ENCODE measurements at places on chromosomes 2 and 18. TPM values are rescaled to one million over a fixed set of nuclear protein-coding genes. Genes with fewer than 3 reads are reported as not detected.

Gene NOL4
- total RNA-seq = 0.37 TPM

Gene PROM2
- total RNA-seq = 0.06 TPM

Gene STARD7
- 67.1 TPM for total RNA-seq

Gene SANBR
- total RNA-seq = 3.0 TPM

Gene CCDC74B
- total RNA-seq = not detected

Gene FABP1
- 1,933 TPM for total RNA-seq

Gene CNDP1
- 61.4 TPM for total RNA-seq

Gene C2orf72
- 76.0 TPM for total RNA-seq

Gene APCDD1
- 0.63 TPM for total RNA-seq

Gene CD207
- total RNA-seq = not detected

Gene RIT2
- total RNA-seq = not detected

Gene COL4A3
- 0.32 TPM for total RNA-seq

Gene SLC4A3
- total RNA-seq = not detected

DNA sequence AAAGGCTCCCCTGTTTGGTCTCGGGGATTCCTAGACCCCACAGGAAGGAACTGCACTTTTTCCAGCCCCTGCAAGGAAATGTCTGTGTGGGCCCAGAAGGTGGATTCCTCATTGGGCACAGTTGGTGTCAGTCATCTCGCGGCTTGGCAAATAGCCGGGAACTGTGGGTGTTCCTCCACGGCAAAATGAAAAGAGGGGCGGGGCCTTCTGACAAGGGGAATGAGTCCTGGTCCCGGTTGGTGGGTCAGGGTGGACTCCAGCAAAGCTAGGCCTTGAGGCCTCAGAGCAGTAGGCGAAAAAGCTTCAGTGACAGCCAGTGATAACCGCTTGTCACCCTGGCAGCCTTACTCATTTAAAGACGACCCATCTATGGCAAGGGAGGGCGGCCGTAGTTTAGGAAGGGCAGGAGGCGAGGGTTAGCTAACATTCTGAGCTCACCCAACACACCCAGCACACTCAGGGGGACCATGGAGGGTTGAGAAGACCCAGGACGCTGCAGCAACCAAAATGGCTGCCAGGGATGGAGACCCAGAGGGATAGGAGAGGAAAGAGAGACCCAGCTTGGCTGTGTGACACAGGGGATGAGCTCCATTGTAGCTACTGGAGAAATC is 16.5 kb downstream of the SLC4A3 start:
- H3K4me1 ChIP-seq = no peaks in the 10 kb centered on the region
- no peaks in the 10 kb centered on the region for H3K36me3 ChIP-seq
- no peak for DNase-seq
- no peak overlapping the region for H3K4me3 ChIP-seq
- no peak overlapping the region for H3K27ac ChIP-seq

DNA sequence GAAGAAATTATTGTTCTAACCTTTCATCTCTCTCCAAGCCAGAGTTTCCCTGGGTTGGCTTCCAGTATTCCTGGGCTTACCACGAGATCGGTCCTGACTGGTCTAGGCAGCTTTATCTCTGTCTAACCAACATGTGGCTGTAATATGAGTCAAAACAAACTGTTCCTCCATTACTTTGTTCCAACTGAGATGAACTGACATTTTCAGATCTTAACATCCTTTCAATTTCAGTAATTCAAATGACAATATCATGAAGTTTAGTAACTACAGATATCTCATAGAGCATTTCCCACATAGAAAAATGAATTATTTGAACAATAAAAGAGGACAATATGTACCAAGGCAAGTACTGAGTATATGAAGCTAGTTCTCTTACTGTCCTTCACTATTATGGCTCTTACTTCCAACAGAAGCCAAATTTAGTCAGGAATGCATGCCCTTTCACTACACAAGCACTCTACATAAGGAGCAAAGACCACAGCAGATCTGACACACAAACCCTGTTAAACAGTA is 15.5 kb downstream of the SLC25A12 start:
- no peaks in the 10 kb centered on the region for H3K36me3 ChIP-seq
- H3K4me3 ChIP-seq = no peak overlapping the region
- no peaks in the 10 kb centered on the region for H3K27me3 ChIP-seq
- no peaks in the 10 kb centered on the region for H3K4me1 ChIP-seq
- H3K27ac ChIP-seq = no peak overlapping the region
- no peak for DNase-seq

DNA sequence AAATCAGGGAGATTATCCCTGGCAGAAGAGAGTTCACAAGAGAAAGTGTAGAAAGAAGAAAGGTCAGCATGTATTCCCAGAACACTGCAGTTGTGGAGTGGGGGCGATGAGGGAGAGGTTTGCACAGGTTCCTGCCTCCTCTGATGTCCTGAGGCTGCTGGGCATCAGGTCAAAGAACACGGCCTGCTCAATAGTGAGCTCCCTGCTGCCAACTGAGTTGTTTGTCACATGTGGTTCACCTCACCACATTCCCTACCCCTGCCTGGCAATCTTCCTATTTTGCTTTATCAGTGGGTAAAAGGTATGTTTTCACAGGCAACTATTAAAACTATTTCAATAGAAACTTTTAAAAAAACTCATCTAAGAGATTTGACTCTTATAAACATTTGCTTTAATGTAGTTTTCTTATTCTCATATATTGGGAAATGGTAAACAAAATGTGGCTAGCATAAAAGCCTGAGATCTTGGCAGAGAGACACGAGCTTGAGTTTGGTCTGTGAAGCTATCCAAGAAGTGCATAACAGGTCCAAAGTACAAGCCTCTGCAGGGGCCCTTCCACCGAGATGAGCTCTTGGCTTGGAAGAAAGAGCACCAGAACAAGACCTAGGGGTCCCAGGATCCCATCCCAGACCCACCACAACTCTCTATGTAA is 123.9 kb upstream of the SRD5A2 start:
- H3K27me3 ChIP-seq = no peaks in the 10 kb centered on the region
- peak; percentile 91 for DNase-seq
- no peak overlapping the region for H3K4me3 ChIP-seq
- no peaks in the 10 kb centered on the region for H3K36me3 ChIP-seq

GRCh38 chr2:42879913-42880737 is 87.7 kb upstream of the HAAO start:
- no peaks in the 10 kb centered on the region for H3K27me3 ChIP-seq
- no peak for DNase-seq
- no peak overlapping the region for H3K27ac ChIP-seq
- H3K36me3 ChIP-seq = no peaks in the 10 kb centered on the region

- no peak for DNase-seq
- no peaks in the 10 kb centered on the region for H3K4me1 ChIP-seq
- no peak overlapping the region for H3K27ac ChIP-seq
- H3K36me3 ChIP-seq = no peaks in the 10 kb centered on the region
- no peak overlapping the region for H3K4me3 ChIP-seq
Measured at GRCh38 chr2:238853218-238853617, 5.3 kb downstream of the TWIST2 start.

GRCh38 chr2:25387876-25388449 is 46.2 kb upstream of the DNMT3A start:
- no peaks in the 10 kb centered on the region for H3K36me3 ChIP-seq
- no peak for DNase-seq
- H3K27ac ChIP-seq = no peak overlapping the region
- no peaks in the 10 kb centered on the region for H3K4me1 ChIP-seq
- no peaks in the 10 kb centered on the region for H3K27me3 ChIP-seq
- H3K4me3 ChIP-seq = no peak overlapping the region

GRCh38 chr2:3102081-3102921 is 275.3 kb downstream of the EIPR1 start:
- no peak overlapping the region for H3K4me3 ChIP-seq
- no peaks in the 10 kb centered on the region for H3K4me1 ChIP-seq
- no peak overlapping the region for H3K27ac ChIP-seq
- H3K36me3 ChIP-seq = no peaks in the 10 kb centered on the region
- DNase-seq = no peak
- no peaks in the 10 kb centered on the region for H3K27me3 ChIP-seq

GRCh38 chr2:156339865-156340264 is 7.3 kb upstream of the NR4A2 start:
- H3K4me3 ChIP-seq = no peak overlapping the region
- H3K36me3 ChIP-seq = no peaks in the 10 kb centered on the region
- H3K27ac ChIP-seq = no peak overlapping the region
- H3K27me3 ChIP-seq = no peaks in the 10 kb centered on the region

DNA sequence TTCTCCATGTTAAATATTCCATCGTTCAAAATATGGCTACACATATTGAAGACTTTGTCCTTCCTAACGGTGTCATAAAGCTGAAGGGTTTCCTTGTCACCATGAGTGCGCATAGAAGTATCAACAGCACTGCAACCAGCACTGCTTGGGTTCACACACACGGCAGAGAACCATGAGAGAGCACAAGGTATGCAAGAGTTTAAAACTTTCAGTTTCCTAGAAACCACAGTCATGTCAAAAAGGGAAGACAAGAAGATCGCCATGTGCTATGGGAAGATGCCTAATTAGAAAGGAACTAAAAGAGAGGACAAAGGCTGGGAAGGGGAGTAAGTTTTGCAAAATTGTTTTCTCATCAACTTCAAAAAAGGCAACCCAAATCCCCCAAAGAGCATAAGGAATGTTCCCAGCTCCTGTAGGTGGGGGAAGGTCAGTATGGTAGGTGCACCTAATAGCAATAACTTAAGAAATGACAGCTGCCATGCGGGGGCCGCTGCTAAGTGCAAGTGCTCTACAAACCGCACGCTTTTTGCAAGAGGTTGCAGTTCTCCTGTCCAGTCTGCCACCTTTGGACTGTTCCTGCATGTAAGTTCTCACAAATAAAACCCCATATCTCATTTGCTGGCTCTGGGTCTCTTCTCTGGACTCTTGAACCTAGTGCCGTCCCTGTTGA is 136.8 kb downstream of the TMEM163 start:
- H3K36me3 ChIP-seq = no peaks in the 10 kb centered on the region
- no peak overlapping the region for H3K27ac ChIP-seq
- H3K4me3 ChIP-seq = no peak overlapping the region
- DNase-seq = no peak
- no peaks in the 10 kb centered on the region for H3K4me1 ChIP-seq

DNA sequence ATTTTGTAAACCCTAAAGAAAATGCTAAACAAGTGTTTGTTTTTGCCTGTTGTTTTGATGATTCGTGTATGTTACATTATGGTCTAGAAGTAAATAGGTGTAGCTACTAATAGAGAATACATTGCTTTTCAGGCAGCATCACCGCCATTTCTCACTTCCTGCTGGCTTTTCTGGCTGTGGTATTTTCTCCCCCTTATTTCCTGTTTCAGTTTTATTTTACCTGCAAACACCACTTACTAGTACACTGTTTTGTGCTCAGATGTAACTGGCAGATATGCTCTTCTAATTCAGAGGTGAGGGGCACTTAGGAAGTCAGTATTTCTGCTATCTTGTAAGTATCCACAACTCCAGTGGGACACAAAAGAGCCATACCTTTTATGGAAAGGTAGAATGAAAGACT is 38.1 kb upstream of the SLC3A1 start:
- H3K36me3 ChIP-seq = no peaks in the 10 kb centered on the region
- no peaks in the 10 kb centered on the region for H3K27me3 ChIP-seq
- H3K4me3 ChIP-seq = no peak overlapping the region
- DNase-seq = no peak
- H3K27ac ChIP-seq = no peak overlapping the region

GRCh38 chr18:74489676-74490075 is 6.5 kb upstream of the CNDP2 start:
- no peak for DNase-seq
- no peak overlapping the region for H3K4me3 ChIP-seq
- H3K36me3 ChIP-seq = no peaks in the 10 kb centered on the region
- no peak overlapping the region for H3K27ac ChIP-seq

DNA sequence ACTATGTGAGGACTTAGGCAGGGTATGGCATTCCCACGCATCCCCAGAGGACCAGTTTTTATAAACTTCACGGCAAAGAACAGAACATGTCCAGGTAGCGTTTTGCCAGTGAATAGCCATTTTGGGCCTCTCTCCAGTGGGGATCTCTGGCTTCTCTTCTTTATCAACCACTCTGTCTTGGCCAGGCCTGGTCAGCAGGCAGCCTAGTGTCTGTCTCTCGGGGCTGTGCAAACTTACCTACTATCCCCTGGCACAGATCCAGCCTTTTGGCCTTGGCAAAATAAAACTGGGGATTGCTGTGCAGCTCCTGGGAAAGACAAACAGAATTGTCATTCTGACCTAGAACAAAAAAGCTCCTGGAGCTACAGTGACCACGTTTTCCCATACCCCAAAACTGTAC is 14.5 kb downstream of the CAPN14 start:
- H3K36me3 ChIP-seq = no peaks in the 10 kb centered on the region
- no peaks in the 10 kb centered on the region for H3K27me3 ChIP-seq
- H3K27ac ChIP-seq = no peak overlapping the region
- DNase-seq = no peak
- no peak overlapping the region for H3K4me3 ChIP-seq
- H3K4me1 ChIP-seq = no peaks in the 10 kb centered on the region

DNA sequence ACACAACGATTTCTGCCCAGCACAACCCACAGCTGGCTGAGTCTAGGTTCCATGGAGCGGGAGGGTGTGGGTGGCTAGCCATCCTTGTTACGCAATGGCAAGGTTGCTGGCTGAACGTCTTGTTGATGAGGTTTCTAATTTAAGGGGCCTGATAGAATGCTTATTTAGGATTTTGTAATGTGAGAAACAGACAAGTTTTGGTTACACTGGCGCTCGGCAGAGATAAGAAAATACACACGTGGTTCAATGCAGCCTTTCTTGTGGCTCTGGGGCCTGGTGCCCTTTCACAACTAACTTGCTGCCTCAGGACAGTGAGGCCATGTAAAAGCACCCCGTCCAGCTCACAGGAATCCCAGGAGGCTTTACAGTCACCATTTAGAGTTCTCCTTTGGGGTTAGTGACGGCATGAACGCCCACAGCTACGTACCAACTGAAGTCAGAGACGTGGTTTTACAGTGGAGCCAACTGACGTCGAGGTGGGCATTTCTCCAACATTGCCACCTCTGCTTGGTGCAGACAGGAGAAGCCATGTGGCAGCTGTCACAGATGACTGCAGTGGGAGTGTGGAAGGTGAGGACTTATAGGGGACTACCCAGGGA is 29.7 kb upstream of the PIEZO2 start:
- H3K4me1 ChIP-seq = no peaks in the 10 kb centered on the region
- H3K27ac ChIP-seq = no peak overlapping the region
- no peak for DNase-seq
- H3K36me3 ChIP-seq = no peaks in the 10 kb centered on the region
- H3K4me3 ChIP-seq = no peak overlapping the region
